ENCODE measurements at places on chromosomes 4 and X.

DNA sequence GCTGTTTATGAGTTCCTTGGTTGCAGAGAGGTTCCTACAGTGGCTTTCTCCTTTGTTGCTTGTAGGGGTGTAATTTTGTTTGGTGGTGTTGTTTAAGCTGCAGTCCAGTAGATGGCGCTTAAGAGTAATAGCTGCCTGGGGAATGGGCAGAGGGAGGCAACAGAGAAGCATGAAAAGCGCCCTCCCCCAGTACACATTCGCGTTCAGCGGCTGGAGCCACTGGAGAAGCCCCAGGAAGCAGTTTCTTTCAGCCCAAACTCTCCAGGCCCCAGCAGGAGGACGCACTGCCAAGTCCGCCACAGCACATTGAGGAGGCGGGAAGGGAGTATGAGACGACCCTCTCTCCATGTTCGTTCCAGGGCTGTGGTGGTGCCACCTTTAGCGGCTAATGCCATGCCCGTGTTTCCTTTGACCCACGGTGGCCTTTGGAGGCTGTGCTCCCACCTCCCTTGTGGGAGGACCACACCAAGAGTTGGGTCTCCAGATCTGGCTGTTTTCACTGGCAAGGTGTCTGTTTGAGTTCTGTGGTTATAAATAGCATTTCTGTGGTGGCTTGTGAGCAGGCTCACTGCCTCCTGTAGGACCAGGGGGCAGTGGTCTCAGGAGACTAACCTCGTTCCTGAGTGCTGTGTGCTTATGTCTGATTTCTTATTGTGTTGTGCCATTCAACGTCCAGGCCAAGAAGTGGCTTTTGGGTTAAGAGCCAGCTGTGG, 252.3 kb downstream of the ARHGAP10 start:
- no peak for DNase-seq

DNA sequence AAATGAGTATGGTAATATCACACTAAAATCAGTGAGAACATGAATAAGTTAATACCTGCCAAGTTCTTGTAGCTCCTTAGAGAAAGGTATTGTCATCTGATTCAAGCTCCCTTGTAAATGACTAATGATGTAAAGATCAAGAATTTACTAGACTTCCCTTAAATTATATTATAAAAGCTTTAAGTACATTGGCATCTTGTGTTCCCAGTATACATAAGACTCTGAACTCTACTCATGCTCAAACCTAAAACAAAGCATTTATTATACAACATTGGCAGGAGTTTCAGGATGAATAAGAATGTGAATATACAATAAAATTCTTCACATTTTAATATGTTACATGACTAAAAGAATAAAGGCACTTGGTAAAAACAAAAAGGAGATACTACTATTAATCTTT, 126.8 kb upstream of the UNC5C start:
- DNase-seq, result no peak

GRCh38 chr4:28358606-28359005, 1498.0 kb downstream of the STIM2 start:
- no peak for DNase-seq

- no peak for DNase-seq
These were observed 198.0 kb upstream of the MAMLD1 start for GRCh38 chrX:150164971-150165600.

DNA sequence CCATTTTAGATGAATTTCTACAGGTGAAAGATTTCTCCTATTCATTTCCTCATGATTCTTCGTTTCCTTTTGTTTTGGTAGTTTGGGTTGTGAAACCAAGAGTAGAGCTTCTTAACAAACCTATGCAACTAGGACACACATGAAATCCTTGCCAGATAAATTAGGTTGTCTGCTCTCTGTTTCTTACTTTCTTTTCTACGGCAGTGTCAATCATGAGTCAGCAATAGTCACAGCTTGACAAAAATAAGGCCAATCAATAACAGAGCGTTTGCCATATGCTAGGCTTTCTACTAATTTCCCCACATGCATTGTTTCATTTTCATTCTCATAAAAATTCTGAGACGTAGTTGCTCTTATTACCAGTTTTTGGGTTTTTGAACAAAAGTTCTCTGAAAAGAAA, 20.3 kb downstream of the CLRN2 start:
- no peak for DNase-seq

DNA sequence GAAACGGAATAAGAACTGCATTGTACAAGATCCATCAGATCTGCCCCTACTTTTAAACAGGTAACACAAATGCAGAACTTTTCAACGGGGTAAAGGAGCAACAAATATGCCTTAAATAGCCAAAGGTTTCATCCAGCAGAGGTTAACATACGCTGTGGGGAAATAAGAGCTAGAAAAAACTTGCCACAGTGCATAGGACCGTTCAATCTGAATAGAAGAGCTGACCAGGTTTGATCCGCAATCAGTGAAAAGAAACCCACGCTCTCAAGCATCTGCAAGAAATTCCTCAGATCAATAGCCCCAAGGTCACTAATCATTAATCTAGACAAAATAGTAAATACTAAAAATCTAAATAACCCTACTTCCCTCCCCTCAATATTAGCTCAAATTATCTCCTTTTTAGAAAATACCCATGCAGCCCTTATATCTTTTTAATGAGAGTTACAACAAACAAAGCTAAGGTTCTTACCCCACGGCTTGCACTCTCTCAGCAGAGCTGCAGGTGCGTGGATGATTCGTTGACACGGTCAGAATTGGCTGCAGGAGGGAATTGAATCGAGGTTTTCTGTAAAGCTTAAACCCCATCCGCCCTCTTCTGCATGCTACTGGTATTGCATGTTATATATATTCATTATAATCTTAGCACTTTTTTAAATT, at the start of gene TLR10:
TLR10 (minus strand) TSS at position 539 of the 657 bp plus-strand sequence. CDS start 7,400 bp downstream, outside the sequence.
- no peak for DNase-seq

DNA sequence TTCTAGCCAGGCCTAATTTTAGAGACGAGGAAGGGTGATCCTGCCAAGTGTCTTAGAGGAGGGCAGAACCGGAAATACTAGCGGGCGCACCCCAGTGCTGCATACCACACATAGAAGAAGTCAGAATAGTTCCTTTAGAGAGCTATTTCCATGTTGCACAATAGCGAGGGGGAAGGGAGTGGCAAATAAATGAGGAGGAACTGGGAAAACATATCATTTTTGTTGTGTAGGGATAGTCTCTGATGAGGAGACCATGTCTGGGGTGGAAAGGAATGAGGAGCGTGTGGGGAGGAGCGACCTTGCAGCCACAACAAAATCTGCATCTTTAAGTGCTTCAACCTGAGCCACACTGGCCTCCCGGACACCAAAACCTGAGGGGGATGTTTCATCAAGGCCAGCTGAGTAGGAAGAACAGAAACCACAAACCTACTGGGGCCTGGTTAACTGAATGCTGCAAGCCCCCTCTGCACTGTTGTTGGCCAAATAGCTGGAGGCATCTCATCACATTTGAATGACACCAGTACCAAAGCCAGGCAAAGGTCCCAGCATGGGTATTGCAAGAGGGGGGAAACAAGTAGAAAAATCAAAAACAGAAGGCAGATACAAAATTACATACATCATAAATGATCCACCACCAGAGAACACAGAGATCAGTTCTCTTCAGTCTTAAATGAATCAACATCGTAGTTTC, 26.7 kb upstream of the C1QTNF7 start:
- DNase-seq, result peak; percentile 3

- no peak for DNase-seq
These were observed 91.5 kb downstream of the UPRT start for GRCh38 chrX:75365243-75365975.

- DNase-seq, result no peak
These were observed 327.8 kb downstream of the CAMK2D start for GRCh38 chr4:113433536-113434246.

GRCh38 chrX:52262195-52262546, 77.5 kb downstream of the MAGED4 start:
- DNase-seq, result no peak

DNA sequence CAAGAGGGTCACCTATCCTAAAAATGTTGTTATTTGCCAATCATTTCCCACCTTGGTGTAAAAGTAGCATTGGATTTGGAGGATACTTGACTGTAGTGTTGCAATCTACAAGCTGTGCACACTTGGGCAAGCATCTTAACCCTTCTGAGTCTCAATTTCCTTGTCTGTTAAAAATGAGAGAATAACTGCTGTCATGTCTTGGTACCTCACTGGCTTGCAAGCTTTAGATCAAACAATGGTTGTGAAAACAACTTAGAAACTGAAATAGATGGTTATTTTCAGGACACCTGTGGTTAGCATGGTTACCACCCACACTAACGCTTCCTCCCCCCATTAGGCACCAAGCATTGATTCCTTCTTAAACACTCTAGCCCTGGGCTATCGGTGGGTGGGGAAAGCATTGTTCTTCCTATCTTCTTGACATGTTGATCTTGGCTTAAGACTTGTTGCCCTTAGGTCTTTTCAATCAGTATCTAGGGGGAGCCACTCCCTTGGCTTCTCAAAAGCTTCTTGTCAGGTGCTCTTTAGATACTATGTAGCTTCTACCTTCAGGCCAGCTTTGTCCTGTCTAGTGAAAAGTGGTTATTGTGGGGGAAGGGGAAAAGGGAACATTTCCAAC, 10.6 kb upstream of the AMOT start:
- no peak for DNase-seq

- no peak for DNase-seq
These were observed 2.4 kb upstream of the PCDH10 start for GRCh38 chr4:133146574-133147241.

DNA sequence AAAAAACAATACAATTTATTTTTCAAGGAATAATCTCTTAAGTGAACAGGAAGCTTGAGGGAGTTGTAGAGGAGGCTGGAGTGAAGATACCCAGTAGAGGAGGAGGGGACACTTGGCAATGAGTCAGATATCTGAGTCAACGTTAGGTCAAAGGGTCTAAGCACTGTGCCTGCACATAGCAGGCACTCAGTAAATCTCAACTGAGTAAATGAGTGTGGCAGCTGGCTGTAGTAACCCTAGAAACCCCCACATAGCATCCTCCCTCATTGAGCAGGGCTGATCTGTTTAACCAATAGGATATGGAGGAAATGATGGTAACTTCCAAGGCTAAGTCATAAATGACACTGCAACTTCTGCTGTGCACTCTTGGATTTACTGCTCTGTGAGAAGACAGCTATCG, 186.0 kb upstream of the FAM241A start:
- no peak for DNase-seq

DNA sequence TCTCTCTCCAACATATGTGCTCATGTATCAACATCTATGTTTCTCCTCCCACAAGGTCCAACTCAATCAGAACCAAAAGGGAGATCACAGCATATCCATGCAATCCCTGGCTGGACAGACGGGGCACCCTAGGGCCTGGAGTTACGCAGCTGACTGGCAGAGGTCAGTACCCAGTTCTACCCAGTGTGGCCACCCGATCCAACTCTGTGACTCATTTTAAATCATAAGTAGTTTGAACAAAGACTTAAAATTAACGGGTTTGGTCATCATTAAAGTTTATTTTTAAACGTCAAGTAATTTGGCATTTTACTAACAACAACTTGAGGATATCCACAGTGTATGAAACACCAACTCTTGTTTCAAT, 59.5 kb downstream of the APBB2 start:
- no peak for DNase-seq

DNA sequence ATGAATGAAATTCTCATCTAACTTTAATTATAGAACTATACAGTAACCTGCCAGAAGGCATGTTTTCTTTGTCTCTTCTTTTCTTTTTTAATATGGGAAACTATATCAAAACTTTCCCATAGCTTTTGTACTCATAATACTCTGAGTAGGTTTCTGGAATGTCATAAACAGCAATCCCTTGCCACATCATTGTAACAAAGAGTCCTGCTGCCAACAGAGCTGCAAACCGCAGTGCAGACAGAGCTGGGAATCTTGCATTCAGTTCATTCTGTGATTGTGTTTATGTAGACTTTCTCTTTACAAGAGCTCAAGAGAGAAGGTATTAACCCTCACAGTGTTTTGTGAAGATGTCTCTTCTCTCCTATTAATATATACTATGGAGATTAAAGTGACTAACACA, 304.4 kb upstream of the SLIT2 start:
- no peak for DNase-seq

DNA sequence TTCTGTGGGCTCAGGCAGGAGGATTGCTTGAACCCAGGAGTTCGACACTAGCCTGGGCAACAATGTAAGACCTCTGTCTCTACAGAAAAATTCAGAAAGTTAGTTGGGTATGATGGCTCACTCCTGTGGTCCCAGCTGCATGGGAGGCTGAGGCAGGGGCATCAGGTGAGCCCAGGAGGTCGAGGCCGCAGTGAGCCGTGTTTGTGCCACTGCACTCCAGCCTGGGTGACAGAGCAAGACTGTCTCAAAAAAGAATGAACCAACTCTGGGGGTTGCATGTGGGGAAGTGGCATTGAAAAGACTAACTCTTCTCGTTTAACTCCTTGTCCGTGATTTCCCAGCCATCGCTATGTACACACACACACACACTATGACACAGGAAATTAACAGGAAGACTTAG, 26.9 kb downstream of the ENOPH1 start:
- DNase-seq, result no peak
